ENCODE measurements at places on chromosomes 6 and 20.

- no peak for DNase-seq
These were observed 3.7 kb upstream of the MLIP start for GRCh38 chr6:54107470-54108090.

DNA sequence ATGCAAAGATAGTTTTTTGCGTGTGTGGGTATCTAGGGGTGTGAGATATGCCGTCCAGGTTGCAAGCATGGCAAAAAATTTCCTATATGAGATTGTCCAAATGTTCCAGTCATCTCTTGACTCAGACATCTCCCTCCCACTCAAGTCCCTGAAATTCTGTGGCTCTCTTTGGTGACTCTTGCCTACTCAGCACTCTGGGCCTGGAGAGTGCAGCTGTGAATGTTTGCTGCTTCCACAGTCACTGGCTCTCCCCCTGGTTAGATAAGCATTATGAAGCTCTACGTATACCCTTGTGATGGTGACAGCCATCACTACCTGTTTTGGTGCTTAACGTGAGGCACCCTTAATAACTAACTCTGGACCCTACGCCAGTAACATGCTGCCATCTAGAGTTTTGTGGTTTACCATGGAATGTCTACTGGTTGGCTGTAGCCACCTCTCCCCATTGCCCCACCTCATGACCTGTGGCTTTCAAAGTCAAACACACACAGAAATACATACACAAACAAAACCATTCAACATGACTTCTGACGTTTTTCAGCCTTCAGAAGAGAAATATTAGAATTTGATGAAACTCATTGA, 621.9 kb upstream of the CITED2 start:
- no peak for DNase-seq

DNA sequence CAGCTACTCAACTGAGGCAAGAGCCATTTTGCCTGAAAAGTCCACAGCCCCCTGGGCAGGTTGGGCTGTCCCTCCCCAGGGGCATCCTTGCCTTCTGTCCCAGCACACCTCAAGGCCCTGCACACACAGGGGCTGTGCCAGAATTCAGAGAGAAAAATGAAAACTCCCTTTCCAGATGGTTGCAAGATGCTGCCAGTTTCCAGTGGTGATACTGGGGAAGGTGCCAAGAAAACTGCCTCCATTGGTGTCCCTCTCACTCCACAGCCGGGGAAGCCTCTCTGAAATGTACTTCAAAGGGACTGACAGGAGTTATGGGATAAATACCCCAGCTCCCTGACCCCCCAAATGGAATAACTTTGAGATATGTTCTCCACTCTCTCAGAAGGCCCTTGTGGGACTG, 154.2 kb upstream of the MAFB start:
- no peak for DNase-seq

DNA sequence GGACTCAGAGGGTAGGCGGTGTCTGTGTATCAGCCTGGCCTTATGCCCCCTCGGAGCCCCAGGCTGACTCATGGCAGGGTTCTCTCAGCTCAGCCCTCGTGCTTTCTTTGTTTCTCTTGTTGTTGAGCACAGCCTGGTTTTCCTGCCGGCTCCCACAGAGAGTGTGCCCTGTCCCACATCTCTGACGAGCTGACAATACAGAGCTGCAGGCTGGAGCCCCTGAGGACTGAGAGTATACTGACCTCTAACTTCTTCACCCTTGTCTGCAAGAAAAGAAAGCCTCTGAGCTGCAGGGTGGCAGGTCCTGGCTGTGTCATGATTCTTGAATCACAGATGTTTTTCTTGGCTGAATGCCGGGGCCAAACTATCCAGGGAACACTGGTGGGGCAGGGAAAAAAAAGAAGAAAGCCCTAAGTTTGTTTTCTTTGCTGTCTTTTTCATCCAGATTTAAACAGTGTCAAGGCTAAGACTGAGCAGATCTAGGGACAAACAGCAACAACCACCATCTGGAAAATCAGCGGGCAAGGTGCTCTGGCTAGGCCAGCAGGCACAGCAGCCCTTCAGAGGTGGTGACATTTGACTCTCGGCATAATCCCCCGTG, 63.3 kb upstream of the ZNF133 start:
- DNase-seq: peak; percentile 10

GRCh38 chr20:44910690-44911262, 916 bp downstream of the PABPC1L start:
- no peak for DNase-seq

GRCh38 chr6:105458551-105458950, 55.7 kb upstream of the PREP start:
- DNase-seq: no peak

GRCh38 chr6:152368751-152369624, 268.2 kb downstream of the SYNE1 start:
- peak; percentile 15 for DNase-seq

DNA sequence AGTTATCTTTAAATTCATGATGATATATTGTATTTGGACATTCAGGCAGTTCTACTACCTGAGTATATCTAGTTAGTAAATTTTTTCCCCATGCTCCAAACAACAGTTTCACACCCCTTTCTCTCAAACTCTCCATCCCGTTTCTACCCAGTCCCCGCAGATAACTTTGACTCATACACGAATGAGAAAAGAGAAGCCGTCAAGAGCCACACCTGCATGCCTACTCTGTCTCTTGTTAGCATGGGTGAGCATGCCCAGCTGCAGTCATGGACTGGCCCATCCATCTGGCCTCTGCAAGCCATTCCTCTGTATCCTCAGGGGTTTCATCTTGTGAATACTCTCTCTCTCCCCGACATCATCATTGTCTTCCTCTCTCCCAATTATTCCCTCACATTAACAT, 41.5 kb downstream of the MYB start:
- no peak for DNase-seq

- peak; percentile 8 for DNase-seq
These were observed 3.6 kb upstream of the MATN4 start for GRCh38 chr20:45311589-45312211.

DNA sequence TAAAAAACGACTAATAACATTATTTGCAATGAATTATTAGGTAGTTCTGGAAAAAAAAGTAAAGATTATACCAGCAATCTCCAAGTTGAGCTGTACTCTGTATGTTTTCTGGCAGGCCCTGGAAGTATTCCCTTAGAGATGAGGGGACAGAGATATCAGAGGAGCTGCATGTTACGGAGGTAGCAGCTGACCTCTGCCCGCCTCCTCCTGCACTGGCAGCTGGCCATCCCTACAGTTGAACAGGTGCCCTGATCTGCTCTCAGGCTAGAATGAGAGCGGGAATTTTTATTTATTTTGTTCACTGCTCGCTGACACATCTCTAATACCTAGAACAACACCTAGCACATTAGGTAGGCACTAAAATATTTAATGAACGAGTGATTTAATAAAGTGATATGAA, 23.1 kb downstream of the FBXL4 start:
- DNase-seq: no peak

- DNase-seq: no peak
These were observed 698.3 kb downstream of the EPM2A start for GRCh38 chr6:145036848-145037567.

- no peak for DNase-seq
These were observed 91.2 kb upstream of the EEF1E1 start for GRCh38 chr6:8193541-8193940.

DNA sequence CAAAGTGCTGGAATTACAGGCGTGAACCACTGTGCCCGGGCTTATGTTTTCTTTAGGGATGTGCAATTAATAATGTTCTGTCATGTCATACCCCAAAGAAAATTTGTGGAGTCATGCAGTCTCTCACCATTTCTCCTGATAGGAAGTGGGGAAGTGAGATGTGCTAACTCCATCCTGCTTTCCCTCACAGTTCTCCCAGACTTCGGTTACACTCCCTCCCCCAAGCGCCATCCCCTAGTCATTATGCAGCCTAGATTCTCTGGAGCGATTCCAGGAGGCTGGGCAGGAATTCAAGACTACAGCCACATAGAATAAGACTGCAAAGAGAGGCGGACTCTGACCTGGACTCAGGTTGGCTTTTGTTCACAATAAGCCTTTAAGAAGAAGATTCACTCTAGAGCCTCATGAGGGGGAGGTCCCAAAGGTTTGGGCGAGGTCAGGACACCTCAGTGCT, 271.4 kb downstream of the ALDH8A1 start:
- peak; percentile 8 for DNase-seq

GRCh38 chr6:164436976-164437375, 872.4 kb downstream of the C6orf118 start:
- no peak for DNase-seq

- no peak for DNase-seq
These were observed 75.1 kb downstream of the SLC2A10 start for GRCh38 chr20:46784436-46785127.

GRCh38 chr6:2237001-2237400, 8.4 kb downstream of the GMDS start:
- DNase-seq: no peak

DNA sequence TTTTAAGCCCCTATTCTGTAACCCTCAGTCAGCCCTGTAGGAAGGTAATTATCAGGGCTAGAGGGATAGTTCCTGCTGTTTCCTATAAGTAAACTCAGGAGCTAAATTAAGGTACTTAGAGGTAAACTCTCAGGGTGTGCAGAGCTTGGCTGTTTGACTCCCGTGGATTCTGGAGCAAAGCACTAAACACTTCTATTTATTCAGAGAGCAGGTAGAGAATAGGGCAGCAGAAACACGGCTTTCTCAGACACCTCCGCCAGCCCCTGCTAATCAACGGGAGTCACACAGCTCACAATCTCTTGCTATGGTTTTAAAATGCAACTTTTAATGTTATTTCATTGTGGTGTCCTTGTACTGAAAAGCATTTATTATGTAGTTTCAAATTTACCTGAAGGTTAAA, 21.8 kb downstream of the PRKN start:
- no peak for DNase-seq

DNA sequence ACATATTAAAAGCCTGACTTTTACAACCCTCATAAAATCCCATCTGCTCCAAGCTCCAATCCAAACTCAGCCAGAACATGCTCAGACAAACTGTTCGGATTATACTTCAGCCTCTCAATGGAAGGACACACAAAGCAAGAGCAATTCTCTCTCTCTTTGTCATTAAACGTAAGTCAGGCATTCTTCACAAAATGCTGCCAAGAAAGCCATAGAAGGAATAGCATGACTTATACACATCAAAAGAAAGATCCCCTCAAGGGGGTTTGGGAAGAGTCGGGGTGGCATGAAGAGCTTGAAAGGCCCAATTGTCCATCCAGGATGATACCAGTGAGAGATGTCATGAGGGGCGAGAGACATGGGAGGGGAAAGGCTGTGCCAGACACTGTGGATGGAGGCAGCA, 268.9 kb downstream of the PREX1 start:
- DNase-seq: no peak

DNA sequence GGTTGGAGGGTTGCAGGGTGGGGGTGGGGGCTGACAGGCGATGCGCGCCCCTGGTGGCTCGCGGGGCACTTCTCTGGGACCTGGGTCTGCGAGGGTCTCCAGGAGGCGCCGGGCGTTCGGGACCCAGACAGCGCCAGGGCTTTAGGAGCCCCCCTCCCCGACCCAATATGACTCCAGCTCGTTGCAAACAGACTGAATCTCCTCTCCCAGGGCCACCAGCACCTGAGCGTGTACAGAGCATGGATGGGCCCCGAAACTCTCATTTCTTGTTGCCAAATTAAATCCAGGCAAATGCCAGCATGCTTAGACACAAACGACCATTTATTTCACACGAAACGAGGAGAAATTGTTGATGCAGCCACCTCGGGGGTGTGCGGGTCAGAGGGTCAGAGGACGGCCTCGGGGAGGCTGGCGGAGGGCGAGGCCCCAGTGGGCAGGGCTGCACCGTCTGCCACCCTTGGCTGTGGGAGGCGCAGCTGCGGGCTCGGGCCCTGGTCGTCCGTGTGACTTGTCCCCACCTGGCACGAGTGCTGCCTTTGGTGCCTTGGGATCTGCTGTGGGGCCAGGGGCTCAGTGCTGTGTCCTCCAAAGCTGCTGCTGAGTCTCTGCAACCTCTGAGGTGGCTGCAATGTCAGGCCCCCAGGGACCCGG, 20.9 kb upstream of the GATA5 start:
- DNase-seq: no peak

GRCh38 chr20:51404297-51405060, 138.0 kb downstream of the NFATC2 start:
- DNase-seq: no peak

- DNase-seq: no peak
These were observed 32.9 kb downstream of the PGM3 start for GRCh38 chr6:83160167-83160566.

- no peak for DNase-seq
These were observed 131.4 kb upstream of the EPHA7 start for GRCh38 chr6:93550551-93551276.

GRCh38 chr6:9455864-9456658, 958.8 kb downstream of the TFAP2A start:
- DNase-seq: no peak

GRCh38 chr20:531608-532007, 12.0 kb downstream of the CSNK2A1 start:
- no peak for DNase-seq

DNA sequence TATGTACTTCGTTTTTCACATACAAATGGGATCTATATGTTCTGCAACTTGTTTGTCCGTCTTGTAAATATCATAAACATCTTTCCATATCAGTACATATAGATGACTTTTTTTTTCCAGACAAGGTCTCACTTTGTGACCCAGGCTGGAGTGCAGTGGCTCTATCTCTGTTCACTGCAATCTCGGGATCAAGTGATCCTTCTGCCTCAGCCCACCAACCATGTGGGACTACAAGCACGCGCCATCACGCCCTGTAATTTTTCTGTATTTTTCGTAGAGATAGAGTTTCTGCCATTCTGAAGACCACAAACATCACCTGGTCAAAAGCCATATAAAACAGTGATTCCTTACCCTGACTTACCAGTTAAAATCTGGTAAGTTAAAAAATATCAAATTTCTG, 37.7 kb upstream of the SYNCRIP start:
- no peak for DNase-seq

DNA sequence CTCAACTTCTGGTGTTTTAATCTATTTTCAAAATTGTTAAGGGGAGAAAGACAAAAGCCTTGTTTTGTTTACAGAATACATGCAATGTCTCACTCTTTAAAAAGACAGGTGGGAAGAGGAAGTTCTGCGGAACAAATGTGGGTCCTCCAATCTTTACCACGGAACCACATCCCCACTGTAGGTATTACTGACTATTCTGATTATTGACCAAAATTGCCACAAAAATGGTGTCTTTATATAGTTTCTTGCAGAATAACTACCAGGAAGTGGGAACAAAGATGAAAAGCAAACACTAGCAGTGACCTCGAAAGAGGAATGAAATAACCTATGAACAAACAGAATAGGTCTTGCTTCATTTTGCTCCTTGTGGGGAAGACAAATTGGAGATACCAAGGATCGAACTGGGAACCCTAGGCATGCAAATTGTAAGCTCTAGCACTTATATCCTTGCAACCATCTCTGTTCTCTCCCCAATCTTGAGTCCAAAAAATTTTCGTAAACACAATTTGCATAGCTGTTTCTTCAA, 106.7 kb downstream of the GPX5 start:
- DNase-seq: no peak

GRCh38 chr6:116877743-116878142, 701 bp downstream of the RFX6 start:
- no peak for DNase-seq

- DNase-seq: no peak
These were observed at the start of gene LHFPL5 for GRCh38 chr6:35804996-35805736. TSS of gene LHFPL5 (plus strand) at chr6:35805352. CDS start at chr6:35805671, 319 bp downstream.
